CD4-positive, CD25-positive, alpha-beta regulatory T cell (primary cell): ENCODE measurements at places on chromosomes 5 and 9. TPM values are rescaled to one million over a fixed set of nuclear protein-coding genes. Genes with fewer than 3 reads are reported as not detected.

Gene RFK
- total RNA-seq, result 12.4 TPM

Gene PCDHGA7
- not detected for total RNA-seq

Gene PDZD2
- total RNA-seq, result 1.3 TPM

Gene LRRC14B
- total RNA-seq, result not detected

Gene NIPBL
- total RNA-seq, result 132 TPM

Gene IL9
- not detected for total RNA-seq

Gene GAS1
- total RNA-seq, result 0.12 TPM

Gene C1QTNF2
- not detected for total RNA-seq

Gene G3BP1
- 108 TPM for total RNA-seq

Gene TRIO
- 7.6 TPM for total RNA-seq

Gene ADAM19
- 113 TPM for total RNA-seq

Gene PCDHA1
- total RNA-seq, result not detected

Gene UBE2R2
- total RNA-seq, result 33.3 TPM

Gene CDC20B
- not detected for total RNA-seq

Gene DNAI1
- total RNA-seq, result not detected

Gene PROB1
- total RNA-seq, result 1.2 TPM

Gene FOXD4L5
- not detected for total RNA-seq

Gene TGFBI
- 3.7 TPM for total RNA-seq

Gene DMAC1
- 18.7 TPM for total RNA-seq

Gene C6
- total RNA-seq, result not detected

Gene TAF11L10
- not detected for total RNA-seq

Gene SLC1A1
- total RNA-seq, result 0.76 TPM

Gene NR4A3
- 84.1 TPM for total RNA-seq

Gene ACOT12
- total RNA-seq, result not detected

Gene SHC3
- total RNA-seq, result not detected

Gene CNTNAP3
- not detected for total RNA-seq

Gene SGCD
- not detected for total RNA-seq

Gene F2RL2
- total RNA-seq, result not detected

Gene EFNA5
- not detected for total RNA-seq

Gene ZNF879
- 2.9 TPM for total RNA-seq

Gene OR1J1
- not detected for total RNA-seq

Gene RETREG1
- total RNA-seq, result 31.0 TPM

Gene C5orf22
- 15.0 TPM for total RNA-seq

Gene CBY3
- total RNA-seq, result not detected

Gene BAAT
- 0.15 TPM for total RNA-seq

Gene PCDHB9
- 0.07 TPM for total RNA-seq

Gene GPR150
- 0.37 TPM for total RNA-seq

Gene PITX1
- not detected for total RNA-seq
